RPMI7951 (cell line): ENCODE measurements at places on chromosomes 11 and 22.

- no peak for DNase-seq
Measured at GRCh38 chr11:88164806-88165585, 10.2 kb downstream of the RAB38 start.

- no peak for DNase-seq
Measured at GRCh38 chr11:13644997-13645687, 23.3 kb upstream of the FAR1 start.

GRCh38 chr11:121435551-121436511 lies 16.3 kb upstream of the SORL1 start:
- DNase-seq, result no peak

DNA sequence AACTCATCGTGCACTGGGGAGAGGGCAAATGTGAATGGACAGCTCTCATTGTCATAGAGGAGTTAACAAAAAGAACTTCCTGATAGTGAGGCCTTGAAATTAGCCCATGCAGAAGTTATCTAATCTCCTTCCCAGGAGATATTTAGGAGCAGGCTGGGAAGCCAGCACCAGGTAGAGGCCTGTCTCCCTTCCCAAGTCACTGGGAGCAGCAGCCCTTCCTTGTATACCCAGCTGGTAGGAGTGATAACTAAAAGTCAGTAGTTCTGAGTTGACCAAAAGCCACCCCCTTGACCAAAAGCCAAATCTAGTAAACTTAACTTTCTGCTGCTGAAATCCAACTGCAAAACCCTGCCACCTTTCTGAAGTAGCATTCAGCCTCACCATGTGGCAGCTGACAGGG lies 1.4 kb upstream of the BACE1-AS start:
- no peak for DNase-seq

DNA sequence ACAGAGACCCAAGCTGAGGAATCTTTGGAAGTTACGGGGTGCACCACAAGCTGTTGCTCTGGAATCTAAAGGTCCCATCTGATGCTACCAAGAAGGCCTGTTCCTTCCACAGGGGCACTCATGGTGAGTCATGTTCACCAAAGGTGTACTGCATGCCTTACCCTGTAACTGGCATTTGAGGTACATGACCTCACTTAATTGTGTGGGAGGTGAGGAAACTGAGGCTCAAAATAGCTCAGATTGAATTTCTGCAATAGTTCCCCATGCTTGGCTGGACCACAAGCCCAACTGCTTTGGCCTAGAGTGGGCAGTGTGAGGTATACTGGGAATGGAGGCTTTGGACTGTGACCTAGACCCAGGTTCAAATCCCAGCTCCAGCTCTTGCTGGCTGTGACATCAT lies 8.2 kb downstream of the MTFP1 start:
- DNase-seq, result no peak

GRCh38 chr11:18416459-18416858 lies 4.3 kb downstream of the LDHC start:
- DNase-seq, result no peak

GRCh38 chr22:35437049-35437448 lies 37.1 kb downstream of the MCM5 start:
- peak; percentile 13 for DNase-seq

- DNase-seq, result peak; percentile 89
Measured at GRCh38 chr11:110077831-110078325, 15.3 kb upstream of the ZC3H12C start.

GRCh38 chr11:27716835-27717234 lies 16.6 kb upstream of the BDNF start:
- DNase-seq, result peak; percentile 65

- no peak for DNase-seq
Measured at GRCh38 chr11:68469122-68469521, 8.6 kb downstream of the PPP6R3 start.

- no peak for DNase-seq
Measured at GRCh38 chr11:1078191-1078601, 3.5 kb downstream of the MUC2 start.

- peak; percentile 72 for DNase-seq
Measured at GRCh38 chr11:27012234-27012921, 18.5 kb downstream of the FIBIN start.

GRCh38 chr11:108609682-108610081 lies 16.1 kb upstream of the EXPH5 start:
- peak; percentile 69 for DNase-seq
